ENCODE measurements at places on chromosomes 2 and 18.
A peak's percentile ranks its signal among the peaks of the same experiment; 100 is the strongest.

GRCh38 chr2:204673877-204674276, 128.6 kb downstream of the PARD3B start:
- H3K36me3 ChIP-seq = no peaks in the 10 kb centered on the region
- H3K4me3 ChIP-seq = no peak overlapping the region
- no peak overlapping the region for H3K27ac ChIP-seq
- H3K27me3 ChIP-seq = no peaks in the 10 kb centered on the region
- H3K4me1 ChIP-seq = no peaks in the 10 kb centered on the region
- no peak for DNase-seq

DNA sequence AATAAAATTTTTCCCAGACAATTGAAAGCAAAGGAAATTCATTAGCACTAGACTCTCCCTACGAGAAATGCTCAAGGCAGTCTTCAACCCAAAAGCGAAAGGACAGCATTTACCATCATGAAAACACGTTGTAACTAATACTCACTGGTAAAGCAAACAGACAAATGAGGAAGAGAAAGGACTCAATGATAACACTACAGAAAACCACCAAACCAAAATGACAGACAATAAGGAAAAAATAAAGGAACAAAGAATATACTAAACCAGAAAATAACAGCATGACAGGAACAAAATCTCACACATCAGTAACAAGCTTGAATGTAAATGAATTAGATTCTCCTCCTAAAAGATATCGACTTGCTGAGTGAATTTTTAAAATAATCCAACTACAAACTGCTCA, 190.7 kb downstream of the NOL4 start:
- no peaks in the 10 kb centered on the region for H3K27me3 ChIP-seq
- no peak overlapping the region for H3K4me3 ChIP-seq
- no peak overlapping the region for H3K27ac ChIP-seq
- no peaks in the 10 kb centered on the region for H3K4me1 ChIP-seq
- no peak for DNase-seq
- no peaks in the 10 kb centered on the region for H3K36me3 ChIP-seq

DNA sequence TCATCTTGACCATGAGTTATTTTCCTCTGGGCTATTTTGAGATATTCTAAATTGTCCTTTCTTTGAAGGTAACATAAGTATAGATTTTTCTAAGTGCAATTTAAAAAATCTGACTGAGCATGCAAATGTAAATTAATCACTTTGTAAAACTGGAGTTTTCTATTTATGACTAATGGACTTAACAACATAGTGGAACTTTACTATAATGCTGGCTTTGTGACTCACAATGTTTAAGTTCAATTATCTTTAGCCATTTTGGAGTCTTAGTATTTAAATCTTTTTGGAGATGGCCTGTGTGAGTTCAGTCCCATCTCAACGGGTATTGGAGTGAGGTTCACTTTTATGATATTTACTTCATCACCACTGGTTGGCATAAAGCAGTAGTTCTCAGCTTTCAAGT, 35.2 kb upstream of the NOSTRIN start:
- H3K27ac ChIP-seq = no peak overlapping the region
- no peaks in the 10 kb centered on the region for H3K27me3 ChIP-seq
- H3K4me3 ChIP-seq = no peak overlapping the region
- peaks cover 5% of the 10 kb centered on the region for H3K4me1 ChIP-seq
- no peak for DNase-seq

DNA sequence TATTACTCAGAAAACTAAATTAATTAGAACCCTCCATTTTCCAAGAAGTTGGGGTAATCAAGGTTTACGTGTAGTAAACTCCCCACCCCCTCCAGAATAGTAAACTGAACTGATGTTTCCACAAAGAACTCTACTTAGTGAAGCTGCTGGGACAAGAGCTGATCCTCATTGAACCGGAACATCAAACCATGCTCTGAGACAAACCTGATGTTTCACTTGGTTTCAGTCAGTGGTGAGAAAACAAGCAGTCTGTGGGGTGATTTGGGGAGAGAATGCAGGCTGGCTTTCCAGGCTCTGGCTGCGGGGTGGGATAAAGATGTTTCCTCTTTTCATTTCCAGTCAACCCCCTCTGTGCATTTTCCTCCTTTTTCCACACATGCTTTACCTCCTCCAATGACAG, 38.2 kb downstream of the CELF4 start:
- H3K4me3 ChIP-seq = no peak overlapping the region
- DNase-seq = no peak
- no peaks in the 10 kb centered on the region for H3K4me1 ChIP-seq
- H3K27me3 ChIP-seq = peaks cover 41% of the 10 kb centered on the region
- no peak overlapping the region for H3K27ac ChIP-seq
- H3K36me3 ChIP-seq = no peaks in the 10 kb centered on the region

- H3K4me3 ChIP-seq = no peak overlapping the region
- no peak overlapping the region for H3K27ac ChIP-seq
- no peaks in the 10 kb centered on the region for H3K4me1 ChIP-seq
- H3K36me3 ChIP-seq = no peaks in the 10 kb centered on the region
- H3K27me3 ChIP-seq = no peaks in the 10 kb centered on the region
Measured at GRCh38 chr2:99621106-99621505, 131.3 kb upstream of the REV1 start.

DNA sequence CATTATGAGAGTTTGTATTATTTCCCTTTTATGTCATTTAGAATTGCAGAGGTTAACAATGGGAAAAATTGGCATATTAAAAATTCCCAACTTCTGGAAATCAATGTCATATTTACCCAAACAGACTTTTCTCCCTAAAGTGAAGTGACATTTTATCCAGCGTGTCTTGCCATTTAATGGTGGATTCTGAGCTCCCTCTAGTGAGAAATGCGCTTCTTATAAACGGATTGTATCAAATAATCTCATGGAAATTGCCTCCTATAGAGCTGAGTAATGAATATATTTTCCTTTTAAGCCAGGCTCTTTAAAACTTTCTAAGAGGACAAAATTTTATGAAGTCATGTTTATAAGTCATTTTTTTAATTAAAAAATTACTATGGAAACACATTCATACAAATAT, 5.7 kb upstream of the GCFC2 start:
- H3K27ac ChIP-seq = no peak overlapping the region
- H3K36me3 ChIP-seq = no peaks in the 10 kb centered on the region
- peaks cover 4% of the 10 kb centered on the region for H3K4me1 ChIP-seq
- H3K27me3 ChIP-seq = no peaks in the 10 kb centered on the region

DNA sequence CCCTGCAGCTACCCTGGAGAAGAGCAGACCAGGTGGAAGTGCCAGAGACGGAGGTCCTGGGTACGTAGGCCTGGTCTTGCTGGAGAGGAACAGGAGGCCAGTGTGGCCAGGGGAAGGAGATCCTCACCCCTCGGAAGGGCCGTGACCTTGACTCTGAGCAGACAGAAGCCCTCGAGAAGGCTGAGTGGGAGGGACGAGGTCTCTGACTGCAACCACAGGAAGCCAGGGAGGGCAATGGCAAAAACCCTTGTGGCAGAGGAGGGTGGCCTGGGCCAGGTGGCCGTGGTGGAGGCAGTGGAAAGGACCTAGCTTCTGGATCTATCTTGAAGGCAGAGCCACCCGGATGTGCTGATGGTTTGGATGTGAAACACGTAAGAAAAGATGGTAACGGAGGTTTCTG, 28.1 kb downstream of the THAP4 start:
- H3K36me3 ChIP-seq = peaks cover 16% of the 10 kb centered on the region
- peak; percentile 27 for DNase-seq

DNA sequence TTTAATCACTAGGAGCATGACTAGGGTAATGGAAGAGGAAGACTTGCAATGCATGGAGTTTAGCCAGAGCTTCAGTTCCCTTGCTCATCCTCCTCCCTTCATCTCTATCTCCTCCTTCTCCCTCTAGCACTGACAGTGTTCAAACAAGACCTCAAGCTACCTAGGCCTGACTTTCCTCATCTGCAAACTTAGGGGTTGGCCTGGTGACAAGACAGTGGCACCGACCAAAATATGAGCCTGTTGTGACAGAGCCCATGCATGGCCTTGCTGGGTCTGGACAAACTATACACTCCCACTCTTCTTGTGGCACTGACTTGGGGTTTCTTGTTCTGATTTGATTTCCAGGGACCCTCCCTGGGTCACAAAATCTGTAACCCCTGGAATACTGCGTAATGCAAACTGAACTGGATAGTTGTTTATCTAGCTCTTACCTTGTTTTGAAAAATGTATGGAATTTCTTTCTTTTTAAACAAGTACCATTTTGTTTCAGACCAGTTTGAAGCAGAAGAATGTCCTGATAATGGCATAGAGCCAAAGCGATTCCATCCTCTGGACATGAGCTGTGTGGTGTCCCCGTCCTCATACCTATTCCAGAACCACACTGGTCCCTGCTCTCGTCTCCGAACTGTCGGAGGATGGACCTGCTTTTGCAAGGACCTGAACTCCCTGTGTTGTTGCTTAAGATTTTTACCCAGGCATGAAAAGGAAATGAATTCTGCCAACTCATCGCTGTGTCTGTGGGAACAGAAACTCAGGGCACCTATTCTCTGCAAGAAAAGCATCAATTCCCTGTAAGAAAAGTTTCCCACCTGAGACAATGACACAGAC, 33.4 kb upstream of the PPP4R1 start:
- H3K36me3 ChIP-seq = no peaks in the 10 kb centered on the region
- peaks cover 1% of the 10 kb centered on the region for H3K27me3 ChIP-seq
- no peak overlapping the region for H3K27ac ChIP-seq
- DNase-seq = no peak

- DNase-seq = no peak
- no peaks in the 10 kb centered on the region for H3K27me3 ChIP-seq
- H3K4me3 ChIP-seq = no peak overlapping the region
- H3K36me3 ChIP-seq = no peaks in the 10 kb centered on the region
- no peaks in the 10 kb centered on the region for H3K4me1 ChIP-seq
- H3K27ac ChIP-seq = no peak overlapping the region
Measured at GRCh38 chr18:43870626-43871025, 593.3 kb upstream of the SYT4 start.

DNA sequence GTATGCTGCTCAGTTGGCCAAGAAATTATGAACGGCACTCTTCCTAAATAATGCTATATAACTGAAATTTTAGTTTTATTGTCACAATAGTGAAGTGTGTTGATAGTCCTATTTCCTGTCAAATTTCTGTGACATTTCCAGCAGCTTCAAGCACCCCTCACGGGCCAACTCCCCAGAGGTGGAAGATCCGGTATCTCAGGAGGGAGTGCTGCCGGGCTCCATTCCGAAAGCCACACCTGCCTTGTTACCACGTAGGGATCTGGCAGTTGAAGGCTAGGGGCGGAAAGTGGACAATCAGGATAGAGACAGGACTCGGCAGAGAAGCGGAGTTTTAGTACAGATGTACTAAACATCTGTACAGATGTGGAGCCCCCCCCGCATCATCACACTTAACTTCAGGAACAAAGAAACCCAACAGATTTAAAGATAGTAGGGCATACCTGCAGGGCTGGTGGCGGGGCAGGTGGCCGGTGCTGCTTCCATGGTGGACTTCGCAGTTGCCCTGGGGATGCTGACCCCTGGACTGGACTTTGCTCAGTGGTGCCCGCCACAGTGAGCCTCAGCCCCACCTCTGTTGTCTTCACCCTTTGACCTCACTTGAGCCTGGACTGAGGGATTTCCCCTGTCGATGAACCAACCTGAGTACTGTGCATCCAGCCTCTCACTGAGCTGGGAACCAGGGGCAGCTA, 22.3 kb downstream of the ASAP2 start:
- H3K27me3 ChIP-seq = peaks cover 10% of the 10 kb centered on the region
- H3K4me1 ChIP-seq = no peaks in the 10 kb centered on the region

DNA sequence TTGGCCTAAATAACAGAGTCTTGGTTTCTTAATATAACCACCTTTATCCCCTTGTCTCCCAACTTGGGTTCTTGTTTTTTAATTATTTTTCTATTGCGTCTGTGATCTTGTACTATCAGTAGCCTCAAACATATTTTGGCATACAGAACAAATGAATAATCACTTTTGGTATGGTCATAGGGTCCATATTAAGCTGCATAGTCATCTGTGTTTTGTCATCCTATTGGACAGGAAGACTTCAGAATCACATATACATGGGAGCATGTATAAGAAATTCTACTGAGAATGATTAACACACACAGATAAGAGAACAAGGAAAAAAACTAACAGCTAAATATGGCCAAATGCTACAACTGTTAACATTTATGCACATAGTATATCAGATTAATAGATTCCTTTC, 126.0 kb downstream of the MEP1B start:
- H3K36me3 ChIP-seq = no peaks in the 10 kb centered on the region
- H3K4me1 ChIP-seq = no peaks in the 10 kb centered on the region
- H3K27ac ChIP-seq = no peak overlapping the region
- DNase-seq = no peak

DNA sequence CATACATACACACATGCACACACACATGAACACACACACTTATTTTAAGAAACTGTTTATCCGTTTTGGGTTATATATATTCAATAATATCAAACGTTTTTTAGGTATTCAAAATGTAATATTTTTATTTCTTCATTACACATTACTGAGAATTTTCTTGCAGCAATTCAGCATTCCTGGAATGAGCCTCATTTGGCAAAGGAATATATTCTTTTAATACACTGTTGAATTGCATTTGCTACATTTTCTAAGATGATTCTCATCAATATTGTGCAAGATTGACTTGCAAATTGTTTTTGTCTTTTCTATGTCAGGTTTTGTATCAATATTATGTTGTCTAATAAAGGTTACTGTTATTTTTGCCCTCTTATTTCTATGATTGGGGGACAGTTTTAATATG, 276.1 kb upstream of the CYP26B1 start:
- peaks cover 18% of the 10 kb centered on the region for H3K36me3 ChIP-seq
- no peaks in the 10 kb centered on the region for H3K27me3 ChIP-seq
- no peak for DNase-seq
- no peak overlapping the region for H3K27ac ChIP-seq
- no peak overlapping the region for H3K4me3 ChIP-seq

DNA sequence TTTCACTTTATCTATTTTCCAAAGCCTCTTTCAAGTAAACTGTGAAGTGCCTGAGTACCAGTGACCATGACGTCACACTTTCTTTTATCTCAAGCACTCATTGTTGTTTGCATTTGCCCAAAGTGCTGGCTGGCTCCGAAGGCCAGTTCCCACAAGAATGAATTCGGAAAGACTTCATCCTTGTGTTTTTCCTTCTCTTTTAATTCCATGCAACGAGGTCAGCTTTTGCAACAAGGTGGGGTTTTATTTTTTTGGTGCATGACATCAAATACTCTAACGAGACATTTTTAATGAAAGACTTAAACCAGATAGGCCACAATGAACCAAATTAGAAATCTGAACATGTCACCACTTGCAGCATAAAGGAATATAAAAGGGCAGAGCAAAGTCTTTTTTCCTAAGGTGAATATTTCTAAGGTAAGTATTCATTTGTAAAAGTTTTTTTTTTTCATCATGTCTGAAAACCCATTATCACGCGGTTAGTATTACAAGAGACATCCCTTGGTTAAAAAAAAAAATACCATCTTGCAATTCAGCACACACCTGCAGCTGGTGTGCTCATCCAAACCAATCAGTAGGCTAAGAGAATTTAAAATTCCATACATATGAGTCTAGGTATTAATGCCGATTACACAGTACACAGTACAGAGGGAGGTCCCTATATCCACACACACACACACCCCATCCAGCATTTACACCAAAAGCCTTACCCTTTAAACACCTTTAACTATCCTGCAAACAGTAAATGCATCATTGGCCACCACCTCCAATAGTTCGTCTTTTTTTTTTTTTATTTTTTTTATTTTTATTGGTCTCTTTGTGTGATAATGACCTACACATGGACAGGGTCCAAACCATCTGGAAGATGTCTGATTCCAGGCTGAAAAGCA, 2.3 kb downstream of the ARL4C start:
- H3K27ac ChIP-seq = peak overlapping the region; percentile 90
- H3K36me3 ChIP-seq = peaks cover 17% of the 10 kb centered on the region
- no peaks in the 10 kb centered on the region for H3K27me3 ChIP-seq
- no peak for DNase-seq

Measured in activated naive CD8-positive, alpha-beta T cell treated with anti-CD3 and anti-CD28 coated beads, Interleukin-2, amount 50 U/mL, for 24 hours (primary cell).